Stimulated activated CD8-positive, alpha-beta memory T cell treated with anti-CD3 and anti-CD28 coated beads, Interleukin-15, amount 100 ng/mL, for 1 hour (primary cell): ENCODE measurements at places on chromosomes 4 and X.

- no peak for DNase-seq
Observed at GRCh38 chr4:6561173-6561516, 13.8 kb upstream of the MAN2B2 start.

GRCh38 chrX:21778236-21778635 lies 20.3 kb upstream of the SMPX start:
- no peak for DNase-seq

DNA sequence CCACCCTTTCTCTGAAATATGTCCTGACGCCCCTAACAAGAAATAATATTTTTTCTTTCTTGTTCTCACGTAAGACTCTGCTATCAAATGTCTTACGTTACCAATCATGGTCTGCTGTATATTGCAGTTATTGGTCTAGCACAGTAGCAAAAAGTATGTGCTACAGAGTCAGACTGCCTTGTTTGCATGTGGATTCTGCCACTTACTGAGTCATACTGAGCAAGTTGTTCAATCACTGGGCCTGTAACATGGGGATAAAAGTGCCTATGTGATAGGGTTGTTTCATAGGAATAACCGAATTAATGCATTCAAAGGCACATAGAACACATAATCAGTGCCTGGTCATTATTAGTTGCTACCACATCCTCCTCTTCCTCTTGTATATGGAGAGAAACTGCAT lies 14.1 kb downstream of the RPGR start:
- no peak for DNase-seq

GRCh38 chrX:16628946-16629595 lies 20.9 kb upstream of the S100G start:
- DNase-seq, result no peak
